Foreskin melanocyte (primary cell): ENCODE measurements at places on chromosomes 4 and X.
A peak's percentile ranks its signal among the peaks of the same experiment; 100 is the strongest.

DNA sequence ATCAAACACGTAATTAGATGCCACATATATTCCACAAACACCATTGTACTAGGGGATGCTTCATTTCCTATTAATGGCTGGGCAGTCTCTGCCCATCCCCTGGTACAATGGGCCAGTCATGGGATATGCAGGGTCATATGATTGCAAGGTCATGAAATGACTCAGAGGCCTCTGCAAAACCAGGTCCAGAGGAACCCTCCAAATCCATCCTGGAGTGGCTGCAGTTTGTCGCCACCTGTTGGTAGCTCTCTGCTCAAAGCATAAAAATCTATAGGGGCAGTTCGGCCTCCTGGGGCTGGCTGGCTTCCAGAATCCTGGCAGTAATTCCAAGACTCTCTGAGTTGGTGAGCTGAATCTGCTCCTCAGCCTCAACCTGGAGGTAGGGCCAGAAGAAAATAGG, 22.9 kb upstream of the PUDP start:
- DNase-seq = peak; percentile 15

DNA sequence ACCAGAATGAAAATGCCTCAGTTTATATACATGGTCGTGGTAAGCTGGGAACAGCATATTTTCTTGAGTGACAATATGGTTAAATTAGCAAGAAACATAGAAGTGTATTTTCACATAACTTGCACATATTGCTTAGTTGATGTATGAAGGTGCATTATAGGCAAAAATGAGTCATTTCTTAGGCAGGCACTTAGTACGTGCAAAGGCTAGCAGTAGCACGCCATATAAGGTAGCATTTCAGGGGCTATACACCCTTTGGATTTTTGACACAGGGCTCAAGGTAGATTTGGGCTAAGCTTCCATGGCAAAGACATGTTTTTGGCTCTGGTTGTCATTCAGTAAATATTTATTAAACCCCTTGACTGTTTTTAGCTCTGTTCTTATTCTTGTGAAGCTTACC, 33.1 kb downstream of the PCDH7 start:
- no peak for DNase-seq

GRCh38 chr4:148216866-148217814, 225.1 kb downstream of the NR3C2 start:
- DNase-seq = no peak

DNA sequence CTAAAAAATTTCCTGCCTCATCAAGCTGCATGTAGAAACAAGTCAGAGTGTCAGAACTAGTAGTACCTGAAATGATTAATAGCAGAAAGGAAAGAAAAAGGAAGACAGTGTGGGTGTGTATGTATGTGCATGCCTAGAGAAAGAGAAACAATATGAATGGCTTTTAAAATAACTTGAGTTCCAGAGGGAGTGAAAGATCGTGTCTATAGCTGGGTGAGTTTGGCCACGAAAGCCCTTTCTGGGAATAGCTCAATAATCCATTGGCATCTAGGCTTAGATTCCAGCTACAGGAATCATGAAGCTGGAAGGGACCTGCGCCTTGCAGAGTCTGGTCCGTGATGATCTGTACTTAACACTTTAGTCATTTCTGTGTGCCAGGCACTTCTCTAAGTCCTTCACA, 195.6 kb downstream of the RAPGEF2 start:
- DNase-seq = no peak

DNA sequence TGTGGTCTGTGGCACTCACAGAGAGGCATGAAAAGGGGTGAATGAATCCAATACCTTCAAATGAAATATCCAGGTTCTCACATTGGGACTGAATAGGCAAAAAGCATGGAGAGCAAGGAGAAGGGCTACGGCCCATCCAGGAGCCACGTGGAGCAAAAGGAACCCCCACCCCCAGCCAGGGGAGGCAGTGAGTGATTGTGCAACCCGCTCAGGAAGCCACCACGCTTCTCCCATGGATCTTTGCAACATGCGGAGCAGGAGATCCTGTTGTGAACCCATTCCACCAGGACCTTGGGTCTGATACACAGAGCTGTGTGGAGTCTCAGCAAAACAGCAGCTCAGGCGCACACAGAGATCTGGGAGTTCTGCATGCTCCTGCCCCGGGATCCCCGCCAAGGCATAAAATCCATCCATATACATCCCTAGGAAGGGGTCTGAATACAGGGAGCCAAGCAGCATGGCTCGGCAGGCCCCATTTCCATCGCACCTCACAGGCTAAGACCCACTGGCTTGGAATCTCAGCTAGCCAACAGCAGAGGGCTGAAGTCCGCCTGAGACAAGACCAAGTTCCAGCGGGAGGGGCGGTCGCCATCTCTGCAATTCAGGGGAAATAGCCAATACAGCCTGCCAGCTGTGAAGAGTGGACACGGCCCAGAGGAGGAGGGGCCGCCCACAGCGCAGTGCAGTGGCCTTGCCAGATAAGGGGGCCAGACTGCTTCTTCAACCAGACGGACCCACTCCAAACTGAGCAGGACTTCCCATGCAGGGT, 80.2 kb downstream of the FGF16 start:
- no peak for DNase-seq

- DNase-seq = no peak
These were observed 599 bp upstream of the IL2RG start for GRCh38 chrX:71111921-71112431.

GRCh38 chrX:15146515-15146914, 123.4 kb downstream of the ASB9 start:
- no peak for DNase-seq

- no peak for DNase-seq
These were observed 1.8 kb downstream of the PRSS12 start for GRCh38 chr4:118350961-118351360.

DNA sequence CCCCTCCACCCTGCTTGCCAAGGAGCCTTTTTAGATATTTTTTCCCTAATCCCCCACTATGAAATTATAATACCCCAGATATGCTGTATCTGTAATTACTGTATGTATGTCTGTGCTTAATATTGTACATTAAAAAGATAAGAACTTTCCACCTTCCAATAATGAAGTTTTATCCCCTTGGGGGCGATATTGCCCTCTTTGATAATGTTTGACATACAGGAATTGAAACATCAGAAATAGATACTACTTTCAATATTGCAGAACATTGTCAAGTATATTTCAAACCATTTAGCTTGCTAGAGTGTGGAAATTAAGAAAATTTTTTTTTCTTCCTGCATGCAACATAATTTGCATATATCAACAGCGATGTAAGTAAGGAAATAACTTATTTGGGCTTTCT, 58.9 kb downstream of the NAF1 start:
- peak; percentile 4 for DNase-seq

GRCh38 chrX:3697220-3697684, 16.2 kb downstream of the PRKX start:
- DNase-seq = no peak

- no peak for DNase-seq
These were observed 18.6 kb downstream of the PI4K2B start for GRCh38 chr4:25252230-25253070.

- no peak for DNase-seq
These were observed 85.9 kb downstream of the ARSJ start for GRCh38 chr4:113893546-113893945.

DNA sequence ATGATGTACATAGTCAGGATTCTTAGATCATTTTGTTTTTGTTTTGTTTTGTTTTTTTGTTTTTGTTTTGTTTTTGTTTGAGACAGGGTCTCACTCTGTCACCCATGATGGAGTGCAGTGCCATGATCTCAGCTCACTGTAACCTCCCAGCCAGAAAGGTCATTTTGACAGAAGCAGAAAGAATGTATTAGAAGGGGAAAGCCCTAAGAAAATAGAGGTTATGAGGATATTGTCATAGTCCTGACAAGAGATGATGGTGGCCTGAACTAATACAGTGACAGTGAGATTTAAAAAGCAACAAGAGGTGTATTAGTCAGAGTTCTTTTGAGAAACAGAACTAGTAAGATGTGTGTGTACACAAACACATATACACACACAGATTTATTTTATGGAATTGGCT, 503.3 kb downstream of the RPA4 start:
- DNase-seq = no peak

GRCh38 chr4:143701365-143701764, 890 bp upstream of the FREM3 start:
- no peak for DNase-seq

GRCh38 chr4:20273793-20274192, 22.1 kb downstream of the SLIT2 start:
- DNase-seq = no peak
